ENCODE measurements at places on chromosomes 13 and 19.

DNA sequence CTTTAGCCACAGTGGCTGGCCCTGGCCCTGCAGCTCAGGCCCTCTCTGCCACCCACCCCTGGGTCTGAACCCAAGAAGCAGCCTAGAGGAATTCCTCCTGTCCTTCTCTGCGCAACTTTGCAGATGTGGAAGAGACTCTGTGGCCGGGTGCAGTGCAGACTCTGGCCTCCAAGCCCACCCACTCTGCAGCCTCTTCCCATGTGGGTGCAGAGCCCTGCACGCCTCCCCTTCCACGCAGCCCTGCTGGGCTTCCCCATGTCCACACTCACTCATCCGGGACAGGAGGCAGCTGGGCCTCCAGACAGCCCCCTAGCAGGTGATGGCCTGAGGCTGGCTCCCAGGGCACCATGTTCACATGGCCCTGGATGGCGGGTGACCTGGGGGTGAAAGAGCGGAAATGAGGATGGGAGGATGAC is 2.5 kb downstream of the TEX29 start:
- DNase-seq = no peak

GRCh38 chr13:23674795-23675640 is 104.8 kb downstream of the TNFRSF19 start:
- no peak for DNase-seq

DNA sequence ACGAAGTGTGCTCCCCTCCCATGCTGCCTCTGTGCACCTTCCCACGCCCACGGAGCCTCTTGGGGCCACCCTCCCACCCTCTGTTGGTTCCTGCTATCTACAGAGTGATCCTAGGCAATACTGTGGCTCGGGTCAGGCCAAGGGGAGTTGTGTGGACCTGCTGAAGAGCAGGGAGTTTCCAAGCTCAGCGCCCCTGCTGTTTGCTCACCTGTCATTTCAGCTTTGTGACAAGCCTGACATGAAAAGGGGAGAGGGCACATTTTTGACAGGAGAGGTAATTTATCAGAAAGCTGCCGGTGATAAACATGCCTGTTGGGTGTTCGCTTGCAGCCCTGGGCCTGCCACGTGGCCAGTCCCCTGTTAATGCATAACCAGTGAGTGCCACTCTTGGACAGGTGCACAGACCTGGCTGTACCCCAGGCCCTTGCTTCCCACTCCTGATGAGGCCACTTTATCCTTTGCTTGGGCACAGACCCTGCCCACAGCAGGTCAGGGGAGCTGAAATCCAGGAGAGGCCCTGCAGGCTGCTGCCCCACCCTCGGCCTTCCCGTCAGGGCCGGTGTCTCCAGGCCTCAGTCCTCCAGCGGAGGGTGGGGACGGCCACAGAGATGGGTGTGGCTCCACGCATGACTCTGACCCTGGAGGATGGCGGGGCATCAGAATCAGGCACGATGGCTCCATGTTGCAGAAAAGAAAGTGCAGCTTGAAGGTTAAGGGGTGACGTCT is 201.5 kb upstream of the GPR12 start:
- no peak for DNase-seq

DNA sequence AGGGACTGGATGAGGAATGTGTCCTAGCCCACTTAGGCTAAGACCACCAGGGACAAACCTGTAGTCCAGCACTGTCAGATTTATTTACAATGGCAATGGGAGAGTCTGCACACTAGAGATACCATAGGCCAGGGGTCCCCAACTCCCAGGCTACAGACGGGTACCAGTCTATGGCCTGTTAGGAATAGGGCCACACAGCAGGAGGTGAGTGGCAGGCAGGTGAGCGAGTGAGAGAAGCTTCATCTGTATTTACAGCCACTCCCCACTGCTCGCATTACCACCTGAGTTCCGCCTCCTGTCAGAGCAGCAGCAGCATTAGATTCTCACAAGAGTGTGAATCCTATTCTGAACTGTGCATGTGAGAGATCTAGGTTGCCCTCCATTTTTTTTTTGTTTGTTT is 2.4 kb downstream of the THAP8 start:
- DNase-seq = no peak

DNA sequence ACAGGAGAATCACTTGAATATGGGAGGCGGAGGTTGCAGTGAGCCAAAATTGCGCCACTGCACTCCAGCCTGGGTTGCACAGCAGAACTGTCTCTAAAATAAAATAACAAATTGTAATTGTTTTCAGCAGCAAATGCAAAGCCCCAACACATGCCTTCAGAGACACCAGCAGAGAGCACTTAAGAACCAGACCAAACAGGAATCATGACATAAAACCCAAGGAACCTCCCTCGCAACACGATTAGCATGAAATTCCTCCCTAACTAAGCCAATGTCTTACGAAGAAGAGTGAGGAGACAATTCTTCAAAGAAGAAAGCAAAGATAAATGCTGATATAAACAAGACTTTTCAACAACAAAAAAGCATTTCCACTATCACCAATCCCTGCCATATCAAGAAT is 40.1 kb downstream of the PSPC1 start:
- DNase-seq = no peak

- no peak for DNase-seq
Observed at GRCh38 chr13:111265701-111266035, 54.8 kb upstream of the TEX29 start.

- DNase-seq = peak; percentile 40
Observed at GRCh38 chr19:7970716-7971448, 27.4 kb upstream of the TIMM44 start.

- DNase-seq = peak; percentile 4
Observed at GRCh38 chr13:79973533-79973963, 367.4 kb downstream of the SPRY2 start.

- no peak for DNase-seq
Observed at GRCh38 chr19:50433201-50434180, 799 bp downstream of the MYBPC2 start.

GRCh38 chr13:28568286-28568685 is 73.4 kb upstream of the FLT1 start:
- DNase-seq = no peak

DNA sequence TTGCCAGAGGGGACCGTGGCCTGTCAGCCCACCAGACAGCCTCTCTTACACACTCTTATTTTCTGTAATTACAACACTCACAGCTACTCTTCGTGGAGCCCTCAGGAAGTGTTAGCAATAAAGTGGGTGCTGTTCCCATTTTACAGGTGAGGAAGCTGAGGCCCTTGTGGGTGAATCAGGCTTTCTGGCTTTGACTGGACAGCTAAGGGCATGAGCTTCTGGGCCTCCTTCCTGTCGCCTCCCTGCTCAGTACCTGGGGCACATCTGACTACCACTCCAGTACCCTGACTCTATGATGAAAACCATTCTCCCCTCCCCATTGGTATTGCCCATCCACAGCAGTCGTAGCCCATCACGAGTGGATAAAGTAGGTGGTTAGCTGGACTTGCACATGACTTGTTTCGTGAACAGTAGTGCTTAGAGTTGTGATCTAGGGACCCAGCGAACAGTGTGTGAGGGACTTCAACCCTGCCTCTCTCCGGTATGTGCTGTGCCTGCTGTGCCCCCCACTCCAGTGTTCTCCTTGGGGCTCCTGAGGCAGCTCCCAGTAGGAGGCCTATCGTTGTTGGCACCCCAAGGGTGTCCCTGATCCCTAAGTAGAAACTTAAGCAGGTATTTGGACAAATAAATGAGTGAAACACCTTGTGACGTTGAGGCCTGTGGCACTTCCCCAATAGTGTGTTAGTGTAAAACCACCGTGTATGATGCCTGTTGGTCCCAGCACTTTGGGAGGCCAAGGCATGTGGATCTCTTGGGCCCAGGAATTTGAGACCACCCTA is 38.6 kb downstream of the GATAD2A start:
- DNase-seq = no peak

DNA sequence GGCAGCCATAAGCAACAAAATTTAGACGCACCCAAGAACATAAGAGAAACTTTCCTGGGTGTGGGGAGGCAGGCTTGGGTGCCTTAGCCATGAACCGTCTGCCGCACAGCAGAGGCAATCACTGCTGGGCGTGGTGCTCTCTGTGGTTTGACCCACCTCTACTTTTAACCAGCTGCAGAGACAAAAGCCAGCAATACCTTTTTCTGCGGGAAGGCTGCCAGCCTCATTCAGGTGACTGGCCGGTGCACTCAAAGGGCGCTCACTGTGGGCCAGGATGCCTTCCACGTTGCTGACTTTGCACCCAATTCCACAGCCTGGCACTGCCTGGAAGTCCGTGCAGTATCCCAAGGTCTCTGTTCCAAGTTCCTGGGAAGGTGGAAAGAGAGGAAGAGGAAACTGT is 69.1 kb downstream of the ATP7B start:
- no peak for DNase-seq

GRCh38 chr13:75180805-75181455 is 301.0 kb downstream of the TBC1D4 start:
- no peak for DNase-seq

DNA sequence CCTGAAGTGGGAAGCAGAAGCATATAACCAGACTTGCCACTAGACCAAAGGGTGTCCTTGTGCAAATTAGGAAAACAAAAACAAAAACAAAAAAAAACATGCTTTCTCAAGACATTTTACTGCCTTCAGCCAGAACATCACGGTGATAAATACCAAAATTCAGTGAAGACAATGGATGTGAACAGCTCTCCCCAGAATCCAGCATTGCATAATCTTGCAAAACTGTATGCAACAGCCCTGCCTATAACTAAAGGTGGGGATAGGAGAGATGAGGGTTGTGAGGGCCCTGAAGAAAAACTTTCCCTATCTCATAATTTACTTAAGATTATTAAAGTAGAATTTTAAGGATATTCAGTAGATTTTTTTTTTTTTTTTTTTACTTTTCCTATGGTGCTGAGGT is 24.9 kb upstream of the NDFIP2 start:
- DNase-seq = no peak

DNA sequence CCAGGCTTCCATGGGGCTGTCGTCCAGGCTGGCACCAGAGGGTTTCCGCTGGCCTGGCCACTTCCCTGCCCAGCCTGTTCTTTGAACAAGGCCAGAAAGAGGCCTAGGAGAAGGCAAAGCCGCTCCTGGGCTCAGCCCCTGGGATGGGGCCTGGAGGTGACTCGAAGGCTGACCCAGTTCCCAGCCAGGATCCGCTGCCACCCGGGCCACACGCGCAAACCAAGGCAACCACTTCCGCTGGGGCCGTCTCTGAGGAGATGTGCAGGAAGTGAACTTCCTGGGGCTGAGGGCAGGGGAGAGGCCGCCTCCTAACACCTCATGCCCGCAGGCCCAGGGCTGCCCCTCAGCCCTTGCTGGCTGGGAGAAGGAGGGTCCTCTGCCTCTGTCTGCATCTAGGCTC is 15.2 kb downstream of the PLEKHF1 start:
- peak; percentile 84 for DNase-seq

GRCh38 chr19:53865918-53866864 is 1.5 kb upstream of the MYADM start:
- no peak for DNase-seq

GRCh38 chr13:100961186-100961585 is 286.6 kb upstream of the TMTC4 start:
- no peak for DNase-seq

DNA sequence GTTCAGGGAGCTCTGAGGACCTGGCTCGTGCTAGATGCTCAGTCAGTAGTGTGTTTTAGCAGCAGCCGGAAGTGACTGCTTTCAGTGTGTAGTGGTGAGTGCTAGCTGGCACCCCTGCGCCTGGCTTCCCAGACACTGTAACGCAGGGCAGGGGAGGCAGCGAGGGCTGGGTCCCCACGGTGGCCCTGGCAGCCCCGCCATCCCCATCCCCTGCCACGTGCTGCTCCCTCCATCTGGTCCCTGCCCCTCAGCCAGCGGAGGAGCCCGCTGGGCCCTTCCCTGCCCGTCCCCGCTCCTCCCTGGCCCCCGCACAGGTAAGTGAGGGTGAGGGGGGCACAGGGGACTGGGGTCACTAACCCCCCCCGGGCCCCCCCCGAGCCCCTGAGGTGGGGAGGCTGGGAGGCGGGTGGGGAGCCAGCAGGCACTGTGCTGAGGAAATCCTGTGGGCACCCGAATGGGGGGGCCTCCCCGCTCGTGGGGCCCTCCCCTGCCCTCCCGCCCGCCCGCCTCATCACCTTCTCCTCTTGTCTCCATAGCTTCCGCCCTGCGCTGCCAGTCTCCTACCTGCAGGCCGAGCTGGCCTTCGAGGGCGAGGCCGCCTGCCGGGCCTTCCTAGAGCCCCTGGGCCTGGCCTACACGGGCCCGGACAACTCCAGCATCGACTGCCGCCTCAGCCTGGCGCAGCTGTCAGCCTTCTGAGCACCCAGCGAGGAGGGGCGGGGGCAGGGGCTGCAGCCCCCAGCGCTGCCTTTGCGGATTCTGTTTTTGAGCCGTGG is 3.2 kb downstream of the LENG9 start:
- DNase-seq = no peak

DNA sequence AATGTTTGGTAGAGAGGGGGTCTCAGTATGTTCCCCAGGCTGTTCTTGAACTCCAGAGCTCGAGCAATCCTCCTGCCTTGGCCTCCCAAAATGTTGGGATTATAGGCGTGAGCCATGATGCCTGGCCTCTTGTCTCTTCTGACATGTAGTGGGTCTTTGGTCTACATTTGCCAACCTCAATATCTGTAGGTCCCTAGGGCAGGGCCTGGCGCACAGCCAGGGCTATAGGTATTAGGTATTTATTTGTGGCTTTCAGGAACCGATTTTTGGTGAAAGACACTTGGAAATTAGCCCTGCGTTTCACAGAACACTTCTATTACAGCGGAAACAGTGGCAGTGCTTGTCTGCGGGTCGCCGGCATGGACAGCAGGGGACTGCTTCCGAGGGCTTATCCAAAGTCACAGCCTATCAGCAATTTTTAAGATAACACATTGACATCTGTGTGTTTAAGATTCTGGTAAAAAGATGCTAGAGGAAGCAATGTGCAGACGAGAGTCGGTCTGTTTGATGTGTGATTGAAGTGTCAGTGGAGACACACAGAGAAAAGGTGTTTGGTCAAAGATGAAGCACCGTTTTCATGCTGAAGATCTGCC is 14.5 kb downstream of the ZNF536 start:
- no peak for DNase-seq

GRCh38 chr13:18943721-18944391 is 237.8 kb downstream of the TUBA3C start:
- DNase-seq = no peak

- DNase-seq = no peak
Observed at GRCh38 chr13:51758691-51759090, 45.3 kb downstream of the DHRS12 start.

GRCh38 chr13:97934590-97934989 is 18.9 kb upstream of the IPO5 start:
- DNase-seq = no peak

GRCh38 chr13:27619728-27620376 is 477 bp downstream of the LNX2 start:
- peak; percentile 27 for DNase-seq

DNA sequence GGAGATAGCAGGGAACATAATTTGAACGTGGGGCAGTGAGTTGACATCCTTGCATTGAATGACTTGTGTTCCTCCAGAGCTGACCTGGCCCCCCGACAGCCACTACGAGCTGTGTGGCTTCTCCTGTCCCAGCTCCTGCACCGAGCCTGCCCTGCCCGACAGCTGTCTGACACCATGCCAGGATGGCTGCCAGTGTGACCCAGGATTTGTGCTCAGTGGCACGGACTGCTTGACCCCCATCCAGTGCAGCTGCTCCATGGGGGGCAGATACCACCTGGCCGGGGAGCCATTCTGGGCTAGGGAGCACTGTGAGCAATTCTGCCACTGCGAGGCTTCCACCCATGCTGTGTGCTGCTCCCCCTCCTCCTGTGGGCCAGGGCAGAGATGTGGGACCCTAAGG is 29.2 kb upstream of the FXYD3 start:
- DNase-seq = no peak

- DNase-seq = no peak
Observed at GRCh38 chr13:55563267-55563666, 1577.5 kb upstream of the PRR20A start.

- DNase-seq = no peak
Observed at GRCh38 chr13:101272886-101273285, 143.4 kb downstream of the NALCN start.

All from GM19239 (cell line).